ENCODE measurements at places on chromosomes 13 and 19. TPM values are rescaled to one million over a fixed set of nuclear protein-coding genes. Genes with fewer than 3 reads are reported as not detected.

GRCh38 chr13:113622791-113623490 lies 35.1 kb downstream of the ATP4B start:
- no peak for DNase-seq

DNA sequence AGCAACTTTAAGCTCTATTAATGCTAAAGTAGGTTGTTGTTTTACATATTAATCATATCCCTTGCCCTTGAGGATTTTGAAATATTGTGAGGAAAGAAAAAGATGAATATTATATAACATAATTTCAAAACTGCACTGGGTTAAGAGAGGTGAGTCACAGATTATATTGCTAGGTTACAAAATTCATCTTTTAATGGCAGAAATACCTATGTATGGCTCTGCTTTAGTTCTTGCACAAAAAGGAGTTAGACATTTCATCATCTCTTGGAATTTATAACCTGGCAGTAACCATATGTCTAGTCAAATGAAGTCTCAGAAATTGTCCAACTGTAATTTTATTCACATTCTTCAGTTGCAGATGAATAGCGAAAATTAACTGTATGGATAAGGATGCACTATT lies 2041.1 kb downstream of the OLFM4 start:
- no peak for DNase-seq

GRCh38 chr13:106143392-106143791 lies 392.1 kb downstream of the EFNB2 start:
- DNase-seq: no peak

DNA sequence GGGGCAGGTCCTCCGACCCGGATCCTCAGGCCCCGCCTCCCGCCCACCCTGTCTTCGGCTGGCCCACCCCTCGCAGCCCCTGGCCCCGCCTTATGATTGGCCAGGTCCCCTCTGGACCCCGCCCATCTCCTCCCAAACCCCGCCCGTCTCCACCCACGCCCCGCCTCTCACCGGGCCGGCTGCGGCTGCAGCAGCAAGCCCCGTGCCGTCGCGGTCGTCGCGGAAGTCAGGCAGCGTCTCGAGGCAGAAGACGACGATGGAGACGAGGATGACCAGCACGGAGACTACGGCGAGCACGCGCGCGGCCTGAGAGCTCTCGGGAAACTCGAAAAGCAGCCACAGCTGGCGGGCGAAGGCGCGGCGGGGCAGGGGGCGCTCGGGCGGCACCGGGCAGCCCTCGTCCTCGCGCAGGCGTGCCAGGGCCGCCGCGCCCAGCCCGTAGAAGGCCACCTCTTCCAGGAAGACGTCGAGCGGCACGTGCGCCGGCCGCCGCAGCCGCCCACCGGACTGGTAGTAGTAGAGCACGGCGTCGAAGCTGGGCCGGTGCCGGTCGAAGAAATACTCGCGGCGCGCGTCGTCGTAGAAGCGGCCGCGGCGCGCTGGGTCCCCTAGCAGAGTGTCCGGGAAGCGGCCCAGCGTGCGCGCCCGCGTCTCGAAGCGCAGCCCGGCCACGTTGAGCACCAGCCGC lies 495 bp downstream of the KCNA7 start:
- DNase-seq: no peak

- no peak for DNase-seq
Measured at GRCh38 chr13:32838945-32839344, 177.3 kb upstream of the KL start.

DNA sequence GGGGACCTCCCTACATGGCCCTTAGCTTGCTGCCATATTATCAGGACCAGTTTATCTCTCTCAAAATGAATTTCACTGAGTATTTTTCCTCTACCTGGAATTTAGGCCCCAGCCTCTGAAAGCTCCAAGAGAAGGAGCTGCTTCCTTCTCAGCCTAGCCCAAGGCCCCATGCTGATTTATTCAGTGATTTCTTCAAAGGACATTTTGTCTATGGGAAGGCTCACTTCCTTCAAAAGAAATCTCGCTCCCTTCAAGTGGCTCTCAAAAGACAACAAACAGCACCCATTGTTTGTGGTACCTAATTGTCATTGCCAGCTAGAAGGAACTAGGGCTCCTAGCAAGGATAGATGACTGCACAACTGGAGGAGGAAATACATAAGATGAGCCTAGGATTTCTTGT lies 172.4 kb downstream of the SLC7A1 start:
- DNase-seq: no peak

- no peak for DNase-seq
Measured at GRCh38 chr13:73828811-73829210, 305.4 kb downstream of the KLF12 start.

GRCh38 chr19:39951686-39952085 lies 17.3 kb upstream of the FCGBP start:
- DNase-seq: no peak

DNA sequence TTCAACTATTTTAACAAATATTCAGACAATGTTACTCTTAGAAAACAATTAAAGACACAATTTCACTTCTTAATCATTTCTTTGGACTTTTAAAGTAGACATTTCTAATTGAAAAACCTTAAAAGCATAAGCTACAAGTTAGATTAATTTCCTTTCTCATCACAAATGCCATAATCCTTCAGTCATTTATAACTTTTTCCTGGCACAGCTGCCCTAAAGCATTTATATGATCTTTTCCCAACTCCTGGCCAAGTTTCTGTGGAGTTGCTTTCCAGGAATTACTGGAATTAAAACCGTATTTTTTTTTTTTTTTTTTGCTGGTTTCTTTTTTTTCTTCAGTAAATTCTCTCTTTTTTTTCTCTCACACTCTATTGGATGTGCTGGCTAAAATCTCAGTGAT lies 615.9 kb downstream of the TBC1D4 start:
- DNase-seq: no peak

GRCh38 chr13:75050419-75051046 lies 431.4 kb downstream of the TBC1D4 start:
- DNase-seq: no peak

DNA sequence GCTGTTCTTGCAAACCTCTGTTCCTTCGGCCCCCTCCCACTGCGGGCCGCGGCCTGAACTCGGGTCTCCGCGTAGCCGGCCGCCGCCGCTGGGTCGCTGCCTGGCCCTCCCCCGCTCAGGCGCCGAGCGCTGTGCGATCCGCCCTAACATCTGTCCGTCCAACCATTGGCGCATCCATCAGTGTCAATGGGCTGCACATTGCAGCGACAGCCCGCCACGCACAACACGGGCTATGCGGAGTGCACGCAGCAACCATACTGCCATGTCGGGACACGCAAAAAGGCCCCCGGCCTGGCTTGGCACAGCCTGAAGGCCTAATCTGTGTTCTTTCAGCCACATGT lies 2.6 kb upstream of the TSHZ3 start:
- DNase-seq: no peak

DNA sequence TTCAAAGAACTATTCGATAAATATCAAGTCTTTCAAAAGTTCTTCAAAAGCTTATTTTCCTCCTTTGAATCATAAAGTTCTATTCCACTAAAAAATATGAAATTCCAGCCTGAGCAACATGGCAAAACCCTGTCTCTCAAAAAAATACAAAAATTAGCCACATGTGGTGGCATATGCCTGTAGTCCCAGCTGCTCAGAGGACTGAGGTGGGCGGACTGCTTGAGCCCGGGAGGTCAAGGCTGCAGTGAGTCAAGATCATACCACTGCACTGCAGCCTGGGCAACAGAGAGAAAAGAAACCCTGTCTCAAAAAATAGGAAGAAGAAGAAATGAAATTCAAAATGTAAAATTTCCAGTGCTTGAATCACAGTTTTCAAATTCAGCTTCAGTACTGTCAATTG lies 24.6 kb downstream of the CAB39L start:
- no peak for DNase-seq

GRCh38 chr19:5001615-5002014 lies 32.7 kb downstream of the KDM4B start:
- no peak for DNase-seq

DNA sequence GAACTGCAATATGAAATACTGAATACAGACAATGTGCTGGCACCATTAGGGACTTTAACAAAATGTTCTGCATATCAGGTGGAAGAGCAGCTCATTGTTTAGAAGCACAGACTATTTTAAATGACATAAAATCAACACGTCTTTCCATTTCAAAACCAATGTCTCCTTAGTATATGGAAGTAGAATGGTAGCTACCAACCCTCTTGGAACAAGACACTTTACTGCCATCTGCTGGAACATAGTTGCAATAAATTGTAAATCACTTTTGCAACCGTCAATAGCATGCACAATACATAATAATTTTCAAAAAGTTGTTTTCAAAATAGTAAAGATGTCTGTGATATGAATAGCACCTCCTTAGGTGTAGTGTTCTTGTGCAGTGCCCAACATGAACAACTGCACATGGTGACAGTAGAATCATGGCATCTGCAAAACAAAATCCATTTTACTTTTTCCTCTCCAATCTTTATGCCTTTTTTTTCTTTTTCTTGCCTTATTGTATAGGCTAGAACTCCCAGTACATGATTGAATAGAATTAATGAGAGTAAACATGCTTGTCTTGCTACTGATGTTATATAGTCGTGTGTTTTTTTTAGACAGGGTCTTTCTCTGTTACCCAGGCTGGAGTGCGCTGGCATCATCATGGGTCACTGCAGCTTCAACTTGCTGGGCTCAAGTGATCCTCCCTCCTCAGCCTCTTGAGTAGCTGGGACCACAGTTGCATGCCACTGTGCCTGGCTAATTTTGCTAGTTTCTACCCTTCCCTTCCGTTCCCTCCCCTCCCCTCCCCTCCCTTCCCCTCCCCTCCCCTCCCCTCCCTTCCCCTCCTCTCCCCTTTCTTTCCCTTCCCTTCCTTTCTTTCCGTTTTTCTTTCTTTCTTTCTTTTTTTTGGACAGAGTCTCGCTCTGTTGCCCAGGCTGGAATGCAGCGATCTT lies 7.8 kb upstream of the LYPD5 start:
- no peak for DNase-seq

GRCh38 chr13:79427265-79427664 lies 21.2 kb upstream of the RBM26 start:
- DNase-seq: no peak

- no peak for DNase-seq
Measured at GRCh38 chr19:11581740-11582139, 4.3 kb upstream of the ACP5 start.

DNA sequence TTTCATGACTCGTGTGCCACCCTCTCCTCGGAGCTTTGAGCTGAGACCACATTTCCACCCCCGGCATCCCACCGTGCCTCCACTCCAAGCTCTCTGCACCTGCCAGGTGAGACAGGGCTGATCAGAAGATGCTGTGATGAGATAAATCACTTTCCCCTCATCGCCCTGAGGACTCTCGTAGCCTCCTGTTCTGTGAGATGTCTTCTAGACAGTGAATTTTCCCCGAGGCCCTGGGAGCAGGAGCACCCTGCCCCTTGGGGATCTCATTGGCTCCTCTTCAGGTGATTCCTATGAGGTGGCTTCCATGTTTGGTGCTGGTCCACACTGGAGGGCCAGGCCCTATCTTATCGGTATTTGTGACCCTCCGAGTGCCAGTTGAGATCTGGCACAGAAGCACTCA lies 154.0 kb upstream of the TSHZ3 start:
- DNase-seq: no peak

GRCh38 chr13:26048741-26049140 lies 3.1 kb downstream of the SHISA2 start:
- DNase-seq: no peak

DNA sequence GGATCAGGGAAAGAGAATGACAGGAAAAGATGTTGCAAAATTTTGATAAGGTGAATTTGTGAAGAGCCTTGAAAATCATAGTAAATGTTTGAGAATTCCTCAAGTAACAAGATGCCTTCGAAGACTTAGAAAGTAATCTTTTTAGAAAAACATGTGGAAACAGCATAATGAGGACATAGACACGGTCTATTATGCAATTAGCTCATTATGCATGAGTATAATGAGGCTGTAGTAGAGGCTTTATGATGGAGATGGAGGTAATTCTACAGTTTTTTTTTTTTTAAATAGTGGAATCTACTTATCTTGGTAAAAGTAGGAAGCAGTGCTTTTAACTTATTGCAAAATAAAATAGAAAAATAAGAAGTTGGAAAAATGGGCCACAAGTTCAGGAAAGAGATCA lies 1329.1 kb upstream of the SPRY2 start:
- DNase-seq: no peak

GRCh38 chr13:36251017-36251416 lies 36.7 kb upstream of the SOHLH2 start:
- no peak for DNase-seq

- DNase-seq: no peak
Measured at GRCh38 chr13:87123987-87124784, 547.0 kb upstream of the SLITRK5 start.

GRCh38 chr19:610071-610800 lies 20.6 kb downstream of the HCN2 start:
- DNase-seq: no peak

GRCh38 chr13:54124700-54125099 lies 1096.1 kb downstream of the OLFM4 start:
- DNase-seq: no peak

GRCh38 chr13:97310809-97311436 lies 88.8 kb downstream of the MBNL2 start:
- no peak for DNase-seq

GRCh38 chr13:27281420-27281819 lies 10.8 kb downstream of the RASL11A start:
- DNase-seq: no peak

DNA sequence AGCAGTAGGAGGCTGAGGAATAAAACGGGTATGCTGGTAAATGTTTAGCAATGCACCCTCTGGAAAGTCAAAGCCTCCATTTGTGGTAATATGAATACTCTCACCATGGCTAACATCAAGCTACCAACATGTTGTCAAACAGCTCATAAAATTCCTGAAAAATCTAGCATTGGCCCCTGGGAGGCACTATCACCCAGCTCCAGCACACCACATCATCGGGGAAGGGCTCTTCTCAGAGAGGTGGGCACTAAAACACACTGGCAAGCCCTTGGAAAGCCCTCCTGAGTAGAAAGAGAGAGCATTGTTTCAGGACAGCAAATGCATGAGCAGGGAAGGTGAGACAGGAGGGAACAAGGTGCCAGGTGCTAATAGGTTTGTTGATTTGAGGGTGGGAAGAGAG lies 53.9 kb upstream of the FLT1 start:
- DNase-seq: no peak

GRCh38 chr13:19264711-19265110 lies 83.1 kb upstream of the TUBA3C start:
- no peak for DNase-seq

GRCh38 chr13:78603240-78603957 lies at the start of gene POU4F1:
TSS of gene POU4F1 (minus strand) at chr13:78603552. CDS start at chr13:78603326, 226 bp downstream.
- DNase-seq: no peak

- DNase-seq: no peak
Measured at GRCh38 chr19:56740501-56740900, 68.9 kb upstream of the ZNF835 start.

GRCh38 chr13:79457948-79458347 lies 23.0 kb upstream of the NDFIP2 start:
- no peak for DNase-seq

PGLYRP1 gene
- not detected for total RNA-seq

SHC2 gene
- 11.8 TPM for total RNA-seq

PABPC3 gene
- total RNA-seq: not detected

FFAR3 gene
- total RNA-seq: 5.5 TPM

RDH8 gene
- not detected for total RNA-seq

PBX4 gene
- 3.1 TPM for total RNA-seq

COL5A3 gene
- 18.1 TPM for total RNA-seq

NECTIN2 gene
- total RNA-seq: 110 TPM

ZNF582 gene
- 4.7 TPM for total RNA-seq

DKKL1 gene
- not detected for total RNA-seq

SLC8A2 gene
- 0.47 TPM for total RNA-seq
